ENCODE measurements at places on chromosomes 2 and 18.

GRCh38 chr2:556485-556884, 120.7 kb downstream of the TMEM18 start:
- DNase-seq, result no peak

GRCh38 chr2:3493615-3494007, 25.7 kb downstream of the ADI1 start:
- DNase-seq, result no peak

- no peak for DNase-seq
These were observed 85.6 kb downstream of the EHD3 start for GRCh38 chr2:31319406-31320175.

- no peak for DNase-seq
These were observed 35.4 kb downstream of the MBP start for GRCh38 chr18:77096936-77097886.

DNA sequence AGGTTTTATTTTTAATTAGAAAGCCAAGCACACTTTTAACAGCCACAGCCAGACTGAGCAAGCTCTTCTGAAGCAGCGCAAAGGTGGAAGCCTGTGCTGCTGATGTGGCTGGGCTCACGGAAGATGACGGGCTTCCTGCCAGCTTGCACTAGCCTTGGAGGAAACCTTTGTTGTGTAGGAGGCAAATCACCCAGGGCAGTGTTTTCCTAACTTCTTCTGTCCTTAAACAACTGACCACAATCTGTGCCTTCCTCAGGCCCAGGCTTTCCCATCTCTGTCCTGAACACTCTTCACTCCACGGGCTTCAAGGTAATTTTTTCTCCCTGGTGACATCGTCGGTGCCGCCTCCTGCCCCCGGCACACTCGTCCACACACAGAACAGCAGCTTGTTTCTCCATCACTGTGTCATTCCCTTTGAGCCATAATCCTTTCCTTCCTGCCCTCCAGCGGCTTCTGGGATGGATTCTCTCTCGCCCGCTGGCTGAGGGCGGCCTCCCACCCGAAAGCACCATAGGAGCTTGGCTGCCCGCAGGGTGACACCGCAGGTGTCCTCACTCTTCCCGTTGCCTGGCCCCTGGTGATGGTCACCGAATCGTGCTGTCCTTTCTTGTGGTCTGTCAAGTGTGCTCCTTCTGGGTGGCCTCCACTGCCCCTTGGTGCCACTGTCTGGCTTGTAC, 31.1 kb upstream of the INHBB start:
- DNase-seq, result no peak

GRCh38 chr2:38386821-38387220, 9.7 kb upstream of the ATL2 start:
- DNase-seq, result no peak
